ENCODE measurements at places on chromosomes 4 and X.

GRCh38 chrX:46744009-46744408 lies 14.9 kb downstream of the SLC9A7 start:
- DNase-seq, result no peak

DNA sequence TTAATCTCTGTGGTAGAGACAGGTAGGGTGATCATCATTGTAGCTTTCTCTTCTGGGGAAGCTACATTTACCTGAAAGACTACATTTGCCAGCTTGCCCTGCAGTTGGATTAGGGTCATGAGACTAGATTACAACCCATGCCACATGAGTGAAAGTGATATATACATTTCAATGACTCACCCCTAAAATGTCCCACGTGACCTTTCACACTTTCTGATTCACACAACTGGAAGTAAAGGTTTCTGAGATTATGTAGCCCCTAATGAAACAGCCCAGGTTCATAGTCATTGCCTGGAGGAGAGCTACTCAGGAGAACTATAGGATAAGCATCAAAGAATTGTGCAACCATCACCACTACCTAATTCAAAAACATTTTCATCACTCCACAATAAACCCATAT lies 17.8 kb downstream of the PDCL2 start:
- no peak for DNase-seq

GRCh38 chr4:101066626-101067170 lies 280.6 kb downstream of the PPP3CA start:
- DNase-seq, result no peak

- DNase-seq, result no peak
Measured at GRCh38 chrX:152903589-152903988, 5.7 kb downstream of the ZNF185 start.

DNA sequence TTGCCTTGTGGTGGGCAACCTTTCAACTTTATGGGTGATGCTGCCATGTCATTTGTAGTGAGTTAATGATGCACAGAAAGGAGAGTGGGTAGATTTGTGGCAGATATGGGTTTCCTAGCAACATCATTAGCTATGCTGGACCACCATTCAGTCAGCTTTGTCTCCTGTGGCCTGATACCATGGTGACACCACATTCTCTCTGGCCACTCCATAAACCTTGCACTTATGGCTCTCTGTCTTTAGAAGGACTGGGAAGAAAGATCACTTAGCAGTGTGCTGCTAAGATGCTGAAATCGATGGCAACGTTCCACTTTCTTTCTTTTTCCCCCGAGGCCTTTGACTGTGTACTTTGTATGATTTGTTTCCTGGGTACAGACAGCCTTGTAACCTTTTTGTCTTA lies 95.0 kb upstream of the SOX3 start:
- DNase-seq, result no peak

- no peak for DNase-seq
Measured at GRCh38 chr4:3851881-3852280, 85.7 kb downstream of the ADRA2C start.

- DNase-seq, result no peak
Measured at GRCh38 chr4:159284733-159285132, 181.9 kb downstream of the RAPGEF2 start.

- peak; percentile 50 for DNase-seq
Measured at GRCh38 chr4:88177983-88178625, 19.7 kb upstream of the ABCG2 start.

GRCh38 chrX:97252111-97252510 lies 368.4 kb downstream of the RPA4 start:
- no peak for DNase-seq

DNA sequence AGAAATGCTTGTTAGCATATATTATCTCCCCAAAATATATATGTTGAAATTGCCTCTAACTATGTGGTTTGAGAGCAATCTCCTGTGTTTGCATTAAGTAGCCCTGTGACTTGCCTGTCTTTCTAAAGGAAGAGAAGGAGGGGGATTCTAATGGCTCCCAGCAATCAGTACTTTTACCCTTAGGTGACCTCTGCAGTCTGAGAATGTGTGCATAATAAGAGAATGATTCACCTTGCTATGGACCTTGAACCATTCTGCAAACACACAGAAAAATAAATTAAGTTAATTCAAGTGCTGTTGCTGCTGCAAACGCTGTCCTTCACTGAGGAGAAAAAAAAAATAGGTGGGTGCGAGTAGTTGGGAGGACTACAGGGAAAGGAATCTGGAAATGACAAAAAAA lies 322.2 kb downstream of the IQCM start:
- DNase-seq, result no peak

DNA sequence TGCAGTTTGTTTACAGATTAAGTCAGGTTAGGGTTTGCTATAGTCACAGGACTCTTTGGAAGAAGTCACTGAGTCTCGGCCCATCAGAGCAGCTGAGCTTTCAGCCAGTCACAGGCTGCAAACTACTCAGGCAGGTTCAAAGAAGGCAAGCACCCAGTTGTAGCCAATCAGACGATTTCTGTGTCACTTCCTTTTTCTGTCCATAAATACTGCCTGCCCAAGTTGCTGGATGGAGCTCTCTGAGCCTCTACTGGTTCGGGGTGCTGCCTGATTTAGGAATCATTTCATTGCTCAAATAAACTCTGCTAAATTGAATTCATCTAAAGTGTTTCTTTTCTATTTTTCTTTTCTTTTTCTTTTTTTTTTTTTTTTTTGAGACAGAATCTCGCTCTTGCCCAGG lies 7.3 kb upstream of the SH3BP2 start:
- DNase-seq, result no peak

GRCh38 chrX:18929775-18930174 lies 54.1 kb downstream of the PHKA2 start:
- no peak for DNase-seq

GRCh38 chr4:75018811-75019479 lies 86.0 kb downstream of the PARM1 start:
- no peak for DNase-seq

GRCh38 chr4:157885811-157886210 lies 287.0 kb downstream of the GASK1B start:
- no peak for DNase-seq

- no peak for DNase-seq
Measured at GRCh38 chrX:149469406-149469805, 35.7 kb downstream of the IDS start.

DNA sequence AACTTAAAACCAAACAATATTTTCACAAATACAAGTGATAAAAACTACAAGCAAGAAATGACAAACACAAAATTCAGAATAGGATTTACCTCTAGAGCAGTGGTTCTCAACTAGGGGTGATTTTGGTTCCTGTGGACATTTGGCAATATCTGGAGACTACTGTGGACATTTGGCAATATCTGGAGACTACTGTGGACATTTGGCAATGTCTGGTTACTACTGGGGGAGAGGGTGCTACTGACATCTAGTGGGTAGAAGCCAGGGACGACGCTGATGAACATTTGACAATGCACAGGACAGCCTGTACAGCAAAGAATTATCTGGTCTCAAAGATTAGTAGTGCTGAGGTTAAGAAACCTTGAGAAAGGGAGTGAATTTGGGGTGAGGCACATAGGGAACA lies 169.8 kb downstream of the CLCN4 start:
- no peak for DNase-seq

DNA sequence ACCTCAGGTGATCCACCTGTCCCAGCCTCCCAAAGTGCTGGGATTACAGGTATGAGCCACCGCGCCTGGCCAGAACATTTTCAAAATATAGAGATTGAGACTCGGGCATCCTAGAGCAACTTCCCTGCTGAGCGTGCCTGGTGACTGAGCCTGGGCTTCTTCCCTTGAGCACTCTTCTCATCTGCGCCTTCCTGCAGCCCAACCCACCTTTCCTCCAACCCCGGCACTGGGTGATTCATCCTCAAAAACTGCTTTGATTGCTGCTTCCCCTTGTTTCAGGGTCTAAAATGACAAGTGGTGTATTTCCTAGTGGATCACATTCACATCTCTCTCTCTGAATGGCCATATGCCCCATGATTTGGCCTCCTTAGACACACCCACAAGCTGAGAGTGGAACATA lies 37.8 kb downstream of the PHKA2 start:
- DNase-seq, result no peak

DNA sequence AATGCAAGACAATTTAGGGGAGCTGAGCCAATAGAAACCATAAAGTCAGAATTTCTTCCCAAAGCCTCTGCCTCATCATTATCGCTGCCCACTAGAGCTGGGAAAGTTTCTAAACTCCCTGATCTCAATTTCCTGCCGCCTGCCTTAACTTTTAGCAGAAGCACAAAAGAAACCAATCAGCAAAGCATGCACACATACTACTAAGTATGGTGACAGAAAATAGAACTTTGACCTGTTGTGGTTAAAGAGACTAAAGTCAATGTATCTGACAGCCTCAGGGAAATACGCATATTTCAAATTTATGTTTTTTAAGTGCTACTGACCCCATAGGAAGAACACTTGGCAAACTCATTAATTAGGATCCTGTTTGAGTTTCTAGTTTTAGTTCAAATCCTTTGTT lies 10.1 kb downstream of the STK26 start:
- DNase-seq, result no peak

DNA sequence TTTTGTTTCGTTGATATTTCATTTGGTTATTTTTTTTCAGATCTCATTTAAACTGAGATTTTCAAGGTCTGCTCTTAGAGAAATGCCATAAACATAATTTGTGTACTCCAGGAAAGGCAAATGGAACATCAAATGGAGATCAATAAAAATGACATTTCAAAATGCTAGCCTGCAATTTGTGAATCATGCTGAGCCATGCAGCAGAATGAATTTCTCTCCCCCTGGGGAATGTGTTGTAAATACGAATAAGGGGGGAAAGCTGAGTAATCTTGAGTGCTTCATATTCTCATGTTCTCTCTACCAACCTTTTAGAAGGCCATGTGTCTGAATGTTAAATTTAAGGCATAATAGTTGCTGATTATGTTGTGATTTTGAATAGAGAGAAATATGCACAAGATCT lies 7.8 kb downstream of the ZCCHC4 start:
- peak; percentile 22 for DNase-seq
